ENCODE measurements at places on chromosomes 5 and 9.

DNA sequence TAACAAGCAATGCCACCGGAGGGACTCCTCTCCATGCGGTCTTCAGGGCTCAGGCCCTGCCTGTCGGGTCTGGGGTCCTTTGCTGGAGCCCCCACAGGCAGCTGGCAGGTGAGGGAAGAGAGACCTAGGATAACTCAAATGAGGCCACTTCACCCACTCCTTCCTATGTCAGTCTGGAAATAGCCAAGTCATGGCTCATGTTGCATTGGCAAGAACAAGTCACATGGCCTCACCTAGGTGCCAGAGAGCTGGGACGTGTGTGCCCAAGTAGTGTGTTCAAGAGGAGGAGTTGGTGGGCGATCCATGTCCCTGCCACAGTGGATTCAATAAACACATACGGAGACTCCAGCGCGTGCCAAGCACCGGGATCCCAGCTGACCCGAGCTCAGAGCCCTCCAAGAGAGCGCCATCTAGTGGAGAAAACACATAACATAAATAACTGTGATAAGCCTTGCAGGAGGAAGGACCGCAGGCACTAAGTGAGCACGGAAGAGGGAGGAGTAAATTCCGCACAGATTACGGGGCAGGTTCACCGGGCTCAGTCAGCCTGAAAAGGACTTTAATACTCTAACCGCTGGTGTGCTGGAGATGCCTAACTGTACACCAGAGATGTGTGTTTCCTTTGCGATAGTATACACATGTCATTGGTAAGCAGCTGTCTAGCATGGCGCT, 580.8 kb downstream of the CCDC171 start:
- no peak for DNase-seq

- DNase-seq = no peak
Observed at GRCh38 chr9:127856094-127856728, 1.8 kb upstream of the ENG start.

- DNase-seq = no peak
Observed at GRCh38 chr5:12920527-12920926, 1016.3 kb upstream of the CTNND2 start.

- DNase-seq = no peak
Observed at GRCh38 chr5:87432460-87432859, 19.7 kb upstream of the CCNH start.

GRCh38 chr5:141714542-141715310, 32.7 kb upstream of the ARAP3 start:
- no peak for DNase-seq

DNA sequence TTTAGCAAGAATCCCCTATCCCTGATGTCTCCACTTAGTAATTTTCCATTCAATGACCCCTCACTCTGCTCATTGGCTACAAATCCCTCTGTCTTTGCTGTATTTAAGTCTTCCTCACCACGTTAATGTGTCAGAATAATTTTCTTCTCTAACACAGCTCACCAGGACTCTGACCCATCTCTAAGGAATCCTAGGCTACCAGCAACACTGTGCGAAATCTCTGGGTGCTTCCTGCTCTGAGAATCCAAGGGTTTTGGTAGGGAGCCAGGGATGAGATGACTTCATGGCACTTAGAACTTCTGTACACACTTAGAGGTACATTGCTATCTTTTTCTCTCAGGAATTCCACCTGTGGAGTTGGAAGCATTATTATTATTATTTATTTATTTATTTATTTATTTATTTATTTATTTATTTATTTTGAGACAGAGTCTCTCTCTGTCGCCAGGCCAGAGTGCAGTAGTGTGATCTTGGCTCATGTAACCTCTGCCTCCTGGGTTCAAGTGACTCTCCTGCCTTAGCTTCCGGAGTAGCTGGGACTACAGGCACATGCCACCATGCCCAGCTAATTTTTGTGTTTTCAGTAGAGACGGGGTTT, 53.5 kb downstream of the FOXI1 start:
- DNase-seq = no peak

- no peak for DNase-seq
Observed at GRCh38 chr9:4306777-4307121, 6.9 kb upstream of the GLIS3 start.

DNA sequence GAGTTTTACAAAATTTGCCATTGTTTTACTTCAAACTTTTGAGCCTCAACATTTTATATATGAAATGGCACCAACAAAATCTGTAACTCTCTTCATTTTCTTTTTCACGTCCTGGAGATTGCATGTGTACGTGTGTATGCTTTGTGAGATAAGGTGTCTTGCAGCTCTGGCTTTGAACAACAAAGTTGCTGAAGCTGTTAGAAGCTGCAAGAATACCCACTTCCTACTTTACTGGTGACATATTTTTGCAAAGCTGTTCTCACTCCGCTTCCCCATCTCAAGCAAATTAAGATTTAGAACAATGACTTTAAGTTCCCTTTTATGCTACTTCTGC, 41.8 kb downstream of the FYB1 start:
- DNase-seq = no peak

GRCh38 chr9:32665101-32665500, 29.6 kb upstream of the TAF1L start:
- DNase-seq = no peak

GRCh38 chr9:82722051-82722450, 340.9 kb downstream of the RASEF start:
- no peak for DNase-seq

- DNase-seq = no peak
Observed at GRCh38 chr9:4799775-4800174, 7.0 kb downstream of the RCL1 start.

- no peak for DNase-seq
Observed at GRCh38 chr5:119273391-119273839, 82.4 kb upstream of the TNFAIP8 start.

DNA sequence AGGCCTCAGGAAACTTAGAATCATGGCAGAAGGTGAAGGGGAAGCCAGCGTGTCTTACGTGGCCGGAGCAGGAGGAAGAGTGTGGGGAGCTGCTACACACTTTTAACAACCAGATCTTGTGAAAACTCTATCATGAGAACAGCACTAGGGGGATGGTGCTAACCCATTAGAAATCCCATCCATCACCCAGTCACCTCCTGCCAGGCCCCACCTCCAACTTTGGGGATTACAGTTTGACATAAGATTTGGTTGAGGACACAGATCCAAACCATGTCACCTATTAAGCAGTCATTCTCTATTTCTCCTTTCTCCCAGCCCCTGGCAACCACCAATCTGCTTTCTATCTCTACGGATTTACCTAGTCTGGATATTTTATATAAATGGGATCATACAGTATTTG, 26.9 kb downstream of the PBX3 start:
- DNase-seq = no peak

- DNase-seq = no peak
Observed at GRCh38 chr5:98783051-98783649, 9.7 kb downstream of the RGMB start.

- no peak for DNase-seq
Observed at GRCh38 chr9:115373710-115374045, 255.7 kb upstream of the TNC start.

GRCh38 chr5:147310059-147310704, 75.4 kb downstream of the STK32A start:
- DNase-seq = no peak

GRCh38 chr5:6190838-6191237, 187.5 kb downstream of the MED10 start:
- DNase-seq = no peak

DNA sequence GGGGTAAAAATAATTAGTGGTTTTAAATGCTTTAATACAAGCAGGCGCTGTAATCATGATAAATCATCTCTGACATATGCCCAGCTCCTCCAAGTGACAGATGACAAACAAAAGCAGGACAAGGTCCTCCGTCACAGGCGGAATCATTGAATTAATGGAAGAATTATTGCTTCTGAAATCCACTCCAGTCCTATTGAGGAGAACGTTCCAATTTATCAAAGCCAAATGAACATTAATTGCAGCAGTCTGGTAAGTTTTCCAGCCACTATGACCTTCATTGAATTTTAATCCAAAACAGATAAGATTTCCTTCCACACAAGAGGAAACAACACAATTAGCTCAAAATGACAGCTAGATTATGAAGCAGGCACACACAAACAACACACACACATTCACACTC, 136.8 kb downstream of the ASTN2 start:
- peak; percentile 39 for DNase-seq

- DNase-seq = no peak
Observed at GRCh38 chr5:61069150-61069549, 93.1 kb downstream of the SMIM15 start.

DNA sequence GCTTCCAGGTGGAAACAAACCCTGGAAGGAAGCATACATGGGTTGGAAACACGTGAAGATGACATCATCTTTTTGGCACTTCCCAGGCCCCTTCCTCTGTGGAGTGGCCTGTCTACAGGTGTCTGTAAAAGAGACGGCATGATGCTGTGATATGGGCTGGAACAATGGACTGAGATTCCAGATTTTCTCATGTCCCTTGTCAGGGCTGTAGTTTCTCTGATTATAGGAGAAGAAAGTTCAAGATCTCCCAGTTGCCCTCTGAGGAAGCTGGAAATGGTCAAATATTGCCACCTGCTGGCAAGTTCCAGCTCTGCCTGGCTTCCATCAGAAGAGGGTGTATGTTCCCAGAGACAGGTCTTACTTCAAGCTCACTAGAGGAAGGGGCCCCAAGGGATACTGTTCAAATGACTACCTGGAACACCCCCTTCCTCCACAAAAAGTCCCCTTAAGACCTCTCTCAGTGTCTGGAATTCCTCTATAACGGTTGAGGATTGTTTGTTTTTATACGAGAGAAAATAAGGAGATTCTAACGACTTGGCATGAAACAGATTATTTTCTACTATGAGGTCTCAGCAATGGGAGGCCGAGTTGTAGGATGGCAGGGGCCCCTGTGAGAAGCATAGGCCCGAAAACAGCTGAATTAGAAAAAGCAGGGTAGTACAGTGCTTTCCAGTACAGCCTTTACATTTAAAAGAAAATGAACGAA, 7.3 kb upstream of the ANXA6 start:
- peak; percentile 27 for DNase-seq

DNA sequence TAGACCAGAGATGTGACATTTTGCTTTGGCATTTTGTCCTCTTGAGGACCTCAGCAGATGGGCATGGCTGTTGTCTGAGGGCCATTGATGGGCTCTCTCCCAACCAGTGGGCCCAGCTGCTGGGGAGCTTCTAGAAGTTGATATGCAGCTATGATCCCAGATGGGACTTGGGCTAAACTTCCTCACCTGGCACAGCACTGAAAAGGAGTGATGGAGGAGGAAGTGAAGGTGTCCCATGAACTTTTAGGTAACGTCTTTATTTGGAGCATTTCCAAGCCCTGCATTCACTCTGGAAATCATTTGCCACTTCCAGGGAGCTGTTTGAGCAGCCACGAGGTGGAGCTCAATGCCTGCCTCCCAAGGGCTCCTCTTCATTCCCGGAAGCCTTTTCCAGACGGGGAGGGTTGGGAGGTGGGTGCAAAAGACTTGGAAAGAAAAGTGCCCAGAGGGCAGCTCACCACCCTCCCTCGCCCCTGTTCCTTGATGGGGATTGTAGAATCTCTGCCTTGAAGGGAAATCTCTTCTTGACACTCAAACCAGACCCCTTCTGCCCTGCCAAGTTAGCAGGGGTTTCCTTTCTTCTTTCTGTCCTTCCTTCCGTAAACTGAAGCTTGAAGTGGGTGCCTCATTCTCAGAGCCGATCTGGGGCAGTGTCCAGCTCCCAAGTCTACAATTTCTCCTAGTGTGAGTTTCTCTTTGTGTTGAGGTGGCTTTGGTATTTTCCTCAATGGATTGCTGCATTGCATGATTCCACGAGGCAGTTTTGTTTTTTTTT, 18.1 kb upstream of the NEUROG1 start:
- DNase-seq = peak; percentile 17

DNA sequence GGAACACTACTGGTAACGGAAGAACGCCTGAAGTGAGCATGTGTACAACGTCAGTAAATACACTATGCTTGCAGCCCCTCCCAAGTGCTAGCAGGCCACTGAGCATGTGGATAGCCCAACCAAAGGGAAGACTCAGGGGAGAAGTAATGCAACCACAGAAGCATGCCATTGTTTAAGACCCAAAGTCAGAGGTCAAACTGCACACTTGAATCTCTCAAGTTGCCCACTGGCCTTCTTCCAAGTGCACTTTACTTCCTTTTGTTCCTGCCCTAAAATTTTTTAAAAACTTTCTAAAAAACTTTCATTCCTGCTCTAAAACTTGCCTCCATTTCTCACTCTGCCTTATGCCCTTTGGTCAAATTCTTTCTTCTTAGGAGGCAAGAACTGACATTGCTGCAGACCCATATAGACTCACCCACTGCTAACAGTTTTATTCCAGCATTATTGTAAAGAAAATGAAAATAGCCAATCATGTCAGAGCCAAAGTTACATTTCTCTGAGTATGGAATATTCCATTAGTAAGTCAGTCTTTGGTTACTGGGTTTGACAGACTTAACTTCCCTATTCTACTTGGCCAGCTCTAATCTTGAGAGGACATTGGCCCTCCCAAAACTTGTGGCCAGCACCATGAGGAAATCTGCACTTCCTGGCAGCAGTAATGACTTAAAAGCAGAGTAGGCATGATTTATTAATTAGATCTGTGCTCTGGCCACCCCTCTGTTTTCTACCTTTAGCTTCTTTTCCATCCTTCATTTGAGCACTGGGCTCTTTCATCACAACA, 76.9 kb downstream of the TSSK1B start:
- DNase-seq = no peak
